ENCODE measurements at places on chromosomes 12 and 14.

DNA sequence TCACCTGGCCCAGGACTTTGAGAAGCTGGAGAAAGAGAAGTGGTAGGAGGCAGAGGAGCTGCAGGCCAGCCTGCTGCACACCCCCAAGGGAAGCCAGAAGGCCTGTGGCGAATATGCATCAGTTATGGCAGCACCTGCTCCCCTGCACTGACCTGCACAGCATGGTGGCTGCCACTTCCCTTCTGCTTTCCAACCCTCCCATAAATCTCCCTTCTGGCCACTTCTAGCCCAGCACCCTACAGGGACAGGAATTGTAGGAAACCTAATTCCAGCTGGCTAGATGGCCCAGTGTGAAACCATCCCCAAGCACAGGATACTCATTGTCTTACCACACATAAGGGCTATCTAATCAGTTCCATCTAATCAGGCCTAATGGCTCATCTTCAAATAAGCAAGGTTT lies 136.3 kb downstream of the TBX3 start:
- no peak for DNase-seq

DNA sequence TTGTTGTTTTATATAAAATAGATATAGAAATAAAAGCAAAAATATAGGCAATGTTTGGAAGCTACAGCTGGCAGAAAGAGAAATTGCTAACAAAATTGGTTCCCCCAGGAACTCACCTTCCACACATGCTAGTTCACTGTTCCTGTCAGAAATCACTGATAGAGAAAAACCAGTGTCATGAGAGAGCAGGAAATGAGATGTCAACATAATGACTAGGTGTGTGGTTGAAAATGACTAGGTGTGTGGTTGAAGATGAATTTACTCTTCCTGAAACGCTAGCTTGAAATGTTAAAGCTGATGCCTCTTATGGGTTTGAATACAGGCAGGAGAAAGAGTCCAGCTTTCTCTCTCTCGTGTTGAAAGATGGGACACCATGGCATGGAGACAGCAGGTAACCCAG lies 216.3 kb downstream of the C12orf42 start:
- no peak for DNase-seq

DNA sequence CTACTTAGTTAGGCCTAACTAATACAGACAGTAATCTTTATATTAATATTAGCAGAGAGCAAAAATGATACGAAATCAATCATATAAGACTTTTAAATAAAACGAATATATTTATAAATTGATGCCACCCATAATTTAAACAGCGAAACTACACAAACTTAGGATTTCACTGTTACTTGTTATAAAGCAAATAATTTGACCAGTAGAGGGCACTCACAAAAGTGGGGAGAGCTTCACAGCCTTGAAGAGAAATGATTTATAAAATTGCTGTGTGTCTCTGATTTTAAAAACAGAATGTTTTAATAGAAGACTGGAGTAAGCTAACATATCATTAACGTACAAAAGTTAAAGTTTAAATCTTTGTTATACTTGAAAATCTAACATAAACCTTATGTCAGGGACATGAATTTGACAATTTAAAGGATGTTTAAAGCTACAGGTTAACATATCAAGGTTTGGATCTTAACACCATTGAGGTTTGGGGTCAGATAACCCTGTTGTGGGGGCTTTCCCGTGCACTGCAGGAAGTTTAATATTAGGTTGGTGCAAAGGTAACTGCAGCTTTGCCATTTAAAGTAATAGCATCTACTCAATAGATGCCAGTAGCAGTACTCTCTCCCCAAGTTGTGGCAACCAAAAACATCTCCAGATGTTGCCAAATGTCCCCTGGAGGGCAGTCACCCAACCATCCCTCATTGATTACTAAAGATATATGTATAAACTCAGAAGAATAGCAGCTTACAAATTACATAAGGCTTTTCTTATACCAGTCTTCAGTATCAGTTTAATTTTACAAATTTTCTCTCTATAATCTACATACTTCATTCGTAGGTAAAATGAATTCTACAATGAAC lies 9.3 kb downstream of the KRAS start:
- DNase-seq: peak; percentile 56

DNA sequence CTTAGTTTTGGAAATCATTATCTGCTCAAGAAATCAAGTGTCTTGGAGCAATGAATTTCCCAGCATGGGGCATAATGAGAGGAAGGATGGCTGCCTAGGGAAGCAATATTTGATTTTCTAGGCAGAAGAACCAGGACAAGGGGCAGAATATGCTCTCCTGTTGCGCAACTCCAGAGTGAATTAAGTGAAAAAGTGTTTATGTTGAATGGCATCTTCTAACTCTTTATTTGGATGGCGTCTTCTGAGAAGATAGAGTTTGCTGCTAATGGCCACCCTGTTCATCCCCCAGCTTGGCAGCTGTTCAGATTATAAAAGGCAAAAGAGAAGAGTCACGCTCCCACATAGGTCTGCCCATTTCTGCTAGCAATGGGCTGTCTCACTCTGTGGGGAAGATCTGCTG lies 1278.1 kb downstream of the AACS start:
- no peak for DNase-seq

DNA sequence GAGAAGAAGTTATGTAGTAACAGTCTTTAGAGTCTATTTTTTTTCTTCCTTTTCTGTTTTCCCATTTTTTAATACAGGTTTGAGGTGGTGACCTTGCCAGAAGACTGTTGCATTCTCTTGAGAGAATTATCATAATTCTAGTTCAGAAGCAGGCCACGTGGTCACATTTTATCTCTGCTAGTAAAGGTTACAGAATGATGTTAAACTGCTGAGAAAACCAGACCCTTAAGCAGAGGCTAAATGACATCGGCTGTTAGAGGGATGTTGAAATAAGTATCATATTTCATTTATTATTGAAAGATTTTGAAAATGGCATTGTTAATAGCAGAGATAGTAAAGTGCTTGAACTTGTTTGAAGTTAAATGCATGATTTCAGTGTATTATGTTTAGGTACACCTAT lies 49.2 kb downstream of the BRMS1L start:
- DNase-seq: no peak

DNA sequence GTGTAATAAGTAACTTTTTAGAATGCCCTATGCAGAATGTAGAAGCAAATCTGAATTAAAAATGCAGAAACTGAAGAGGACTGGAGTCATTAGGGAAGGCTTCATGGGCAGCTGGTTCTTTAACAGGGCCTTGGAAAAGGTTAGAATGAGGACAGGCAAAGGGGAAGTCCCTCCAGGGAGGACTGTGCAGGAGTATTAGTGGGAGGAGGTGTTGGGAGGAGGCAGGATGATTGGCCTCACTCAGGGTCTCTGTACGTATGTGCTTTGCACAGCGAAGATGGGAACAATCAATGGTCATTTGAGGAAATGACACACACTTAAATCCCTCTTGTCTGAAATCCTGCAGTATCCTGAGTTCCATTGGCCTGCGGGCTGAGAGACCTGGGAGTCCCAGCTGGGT lies 119.7 kb downstream of the PTCSC3 start:
- no peak for DNase-seq

DNA sequence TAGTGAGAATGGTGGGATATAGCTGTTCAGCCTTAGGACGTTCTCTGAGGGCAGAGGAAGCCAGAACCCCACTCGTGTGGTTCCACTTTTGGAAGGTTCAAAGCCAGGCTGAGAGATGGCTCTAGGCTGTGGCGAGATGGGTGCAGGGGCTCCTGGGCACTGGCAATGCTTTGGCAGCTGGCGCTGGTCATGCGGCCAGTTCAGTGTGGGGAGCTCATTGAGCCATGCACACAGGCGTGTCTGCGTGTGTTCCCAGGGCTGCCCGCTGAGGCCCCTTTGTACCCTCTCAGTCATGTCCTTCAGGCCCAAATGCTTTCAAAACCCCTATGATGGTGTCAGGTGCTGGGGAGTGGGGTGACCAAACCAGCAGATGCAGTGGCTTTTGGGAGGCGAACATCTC lies 1.7 kb downstream of the TEX22 start:
- no peak for DNase-seq

GRCh38 chr14:94710731-94711130 lies 59.2 kb downstream of the GSC start:
- DNase-seq: no peak

- DNase-seq: no peak
These were observed 53.8 kb downstream of the C14orf132 start for GRCh38 chr14:96092936-96093335.
